ENCODE measurements at places on chromosomes 5 and 9.

DNA sequence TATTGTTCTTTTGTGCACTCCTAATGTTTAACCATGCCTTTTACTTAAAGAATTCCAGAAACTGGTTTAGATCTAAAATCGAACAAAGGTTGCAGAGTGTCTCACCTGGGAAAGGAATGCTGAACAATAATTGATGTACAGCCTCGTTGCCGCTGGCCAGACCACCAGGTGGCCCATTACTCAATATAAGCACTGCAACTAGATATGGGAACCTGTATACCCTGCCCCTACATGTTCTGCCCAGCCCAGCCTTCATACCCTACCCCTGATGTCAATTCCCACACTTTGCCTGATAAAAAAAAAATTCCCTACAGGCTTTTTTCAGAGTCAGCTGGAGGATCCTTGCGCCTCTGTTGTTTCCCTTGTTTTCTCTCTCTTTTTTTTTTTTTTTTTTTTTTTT lies 13.8 kb downstream of the HINT1 start:
- no peak for DNase-seq

GRCh38 chr5:107389775-107390148 lies 281.0 kb downstream of the EFNA5 start:
- no peak for DNase-seq

GRCh38 chr5:130985776-130986175 lies 179.3 kb downstream of the HINT1 start:
- DNase-seq: no peak

DNA sequence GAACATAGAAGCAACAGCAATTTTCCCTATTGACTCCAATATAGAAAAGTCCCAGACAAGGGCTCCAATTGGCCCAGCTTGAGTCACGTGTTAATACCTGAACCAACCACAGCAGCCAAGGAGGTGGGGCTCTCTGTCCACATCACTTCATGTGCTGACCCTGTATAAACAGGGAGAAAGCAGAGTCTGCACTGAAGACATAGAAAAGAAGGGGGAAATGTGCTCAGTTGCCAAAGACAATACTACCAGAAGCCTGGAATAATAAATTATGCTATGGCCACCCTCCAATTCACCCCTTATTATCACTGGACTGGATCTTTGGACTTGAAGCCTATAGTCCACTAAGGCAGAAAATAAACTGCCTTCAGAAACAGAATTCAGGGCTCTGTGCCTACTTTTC lies 275.4 kb downstream of the EPB41L4A start:
- no peak for DNase-seq

DNA sequence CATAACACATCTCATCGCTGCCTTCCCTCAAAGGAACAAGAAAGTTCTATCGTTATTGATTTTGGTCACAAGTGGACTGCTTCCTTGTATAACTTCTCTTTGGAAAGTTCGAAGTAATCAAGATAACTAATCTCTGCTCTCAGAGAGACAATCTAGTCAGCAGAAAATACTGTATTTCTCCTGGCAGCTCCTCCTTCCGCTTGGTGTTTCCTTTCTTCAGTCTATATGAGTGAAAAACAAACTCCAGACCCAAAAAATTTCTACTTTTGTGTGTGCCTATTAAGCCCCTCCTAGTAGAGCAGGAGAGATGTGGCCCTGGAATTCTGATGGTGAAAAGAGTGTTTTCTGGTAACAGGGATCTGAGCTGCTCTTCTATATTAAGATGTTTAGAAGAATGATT lies 24.5 kb downstream of the OSTF1 start:
- DNase-seq: no peak

- DNase-seq: no peak
Observed at GRCh38 chr9:133051281-133051900, 10.4 kb upstream of the CEL start.

- no peak for DNase-seq
Observed at GRCh38 chr9:99411068-99411467, 189.0 kb downstream of the SEC61B start.

DNA sequence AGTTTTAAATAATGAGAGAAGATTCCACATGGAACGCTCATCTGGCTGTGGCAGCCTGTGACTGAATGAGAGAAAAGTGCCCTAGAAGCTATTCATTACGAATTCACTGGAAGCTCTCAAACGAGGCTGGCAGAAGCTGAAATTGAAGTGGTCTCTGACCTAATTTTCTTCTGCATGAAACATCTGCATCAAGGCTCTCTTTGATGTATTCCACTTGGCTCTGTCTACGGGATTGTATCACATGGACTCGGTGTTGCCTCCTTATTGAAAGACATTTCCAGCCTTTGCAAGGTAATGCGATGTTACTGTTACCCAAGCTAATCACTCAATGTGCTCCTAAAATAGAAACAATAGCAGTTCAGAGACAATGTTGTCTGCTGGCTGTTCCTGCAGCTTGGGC lies 246.9 kb upstream of the ZNF462 start:
- DNase-seq: no peak

DNA sequence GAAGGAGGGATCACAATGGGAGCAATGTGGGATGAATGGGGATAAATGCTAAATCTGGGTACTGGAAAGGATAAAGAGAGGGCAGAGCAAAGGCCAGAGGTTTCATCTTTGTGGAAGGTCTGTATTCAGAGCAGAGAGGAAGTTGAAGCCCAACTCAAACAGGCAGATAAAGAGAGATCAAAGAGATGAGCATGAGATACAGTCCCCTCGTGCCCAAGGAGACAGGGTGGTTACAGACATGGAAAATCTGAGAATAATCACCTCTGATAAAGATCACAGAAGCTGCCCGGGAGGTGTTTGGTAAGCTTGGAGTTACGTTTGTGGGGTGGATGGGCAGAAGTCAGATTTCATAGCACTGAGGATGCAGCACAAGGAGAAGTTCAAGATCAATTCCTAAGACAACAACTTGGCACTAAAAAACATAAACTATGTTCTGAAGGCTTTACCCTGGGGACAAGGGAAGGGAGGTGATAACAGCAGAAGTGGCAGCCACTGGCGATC lies 459 bp upstream of the ERAP2 start:
- DNase-seq: no peak

GRCh38 chr5:42547141-42547540 lies 123.9 kb downstream of the GHR start:
- DNase-seq: no peak

GRCh38 chr5:166262395-166262794 lies 2029.0 kb upstream of the WWC1 start:
- no peak for DNase-seq

DNA sequence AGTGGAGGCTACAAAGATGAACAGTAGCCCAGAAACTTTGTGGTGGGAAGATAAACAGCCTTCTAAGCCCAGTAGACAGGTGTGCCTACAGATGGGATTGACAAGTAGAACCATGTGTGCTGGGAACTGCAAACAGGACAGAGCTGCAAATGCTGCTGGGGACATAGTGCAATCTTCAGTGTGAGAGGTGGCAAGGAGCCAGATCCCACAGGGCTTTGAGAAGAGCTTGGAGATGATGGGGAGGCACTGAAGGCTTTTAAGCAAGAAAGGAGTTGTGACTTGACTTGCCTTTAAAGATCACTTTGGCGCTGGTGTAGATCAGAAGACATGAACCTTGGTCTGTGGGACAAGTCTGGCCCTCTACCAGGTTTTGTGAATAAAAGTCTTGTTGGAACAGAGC lies 675.2 kb downstream of the ACTL7B start:
- no peak for DNase-seq

- DNase-seq: no peak
Observed at GRCh38 chr5:139131465-139131864, 66.7 kb downstream of the SIL1 start.

- no peak for DNase-seq
Observed at GRCh38 chr5:67268231-67269021, 71.8 kb upstream of the CD180 start.

GRCh38 chr5:151682240-151682639 lies 4.5 kb downstream of the SPARC start:
- DNase-seq: no peak

DNA sequence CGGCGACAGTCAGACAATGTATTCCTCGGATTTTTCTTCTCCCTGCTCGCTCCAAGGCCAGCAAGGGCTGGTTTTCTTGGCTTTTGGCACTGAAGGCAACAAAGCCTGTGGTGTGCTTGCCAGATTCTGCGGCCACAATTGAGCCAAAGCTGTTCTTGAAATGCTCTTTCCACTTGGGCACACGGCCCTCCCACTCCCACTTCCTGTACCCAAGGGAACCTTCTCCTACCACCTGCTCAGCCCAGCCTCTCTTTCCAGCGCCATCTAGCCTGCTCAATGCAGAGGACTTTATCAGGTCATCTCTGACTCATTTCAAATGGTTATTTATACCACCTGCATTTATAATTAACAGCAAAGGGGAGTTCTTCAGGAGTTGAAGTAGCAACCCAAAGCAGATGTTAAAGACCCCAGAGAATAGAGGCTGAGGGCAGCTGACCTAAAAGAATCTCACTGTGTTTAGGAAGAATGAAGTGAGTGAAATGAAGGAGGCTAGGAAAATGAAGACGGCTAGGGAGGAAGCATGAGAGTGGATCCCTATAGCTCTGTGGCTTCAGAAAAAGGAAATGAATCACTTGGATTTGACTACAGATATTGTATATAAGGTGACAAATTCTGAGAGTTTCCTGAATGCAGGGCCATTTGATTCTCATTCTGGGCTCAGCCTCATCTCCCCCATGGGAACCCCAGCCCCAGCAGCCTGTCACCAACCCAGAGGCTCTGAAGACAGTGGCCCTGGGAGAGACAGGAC lies 439.0 kb downstream of the ENC1 start:
- DNase-seq: no peak

Measured in caudate nucleus (tissue), 63 donors.